ENCODE measurements at places on chromosomes 11 and 22.

- no peak for DNase-seq
Observed at GRCh38 chr11:114050258-114050927, 9.1 kb upstream of the ZBTB16 start.

- no peak for DNase-seq
Observed at GRCh38 chr11:125569915-125570621, 791 bp downstream of the EI24 start.

DNA sequence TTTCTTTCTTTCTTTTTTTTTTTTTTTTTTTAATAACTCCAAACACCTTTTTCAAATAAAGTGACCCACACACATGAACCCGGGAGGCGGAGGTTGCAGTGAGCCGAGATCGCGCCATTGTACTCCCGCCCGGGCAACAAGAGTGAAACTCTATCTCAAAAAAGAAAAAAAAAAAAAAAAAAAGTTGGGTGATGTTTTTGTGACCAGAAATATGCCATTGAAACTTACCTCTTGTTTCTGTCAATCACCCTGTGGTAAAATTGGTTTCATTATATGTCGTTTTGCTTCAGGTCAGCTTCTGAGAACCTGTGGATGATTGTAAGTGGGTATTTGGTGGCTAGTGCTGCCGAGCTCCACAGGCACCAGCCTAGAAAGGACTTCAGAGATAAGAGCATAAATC, 238.8 kb downstream of the TBC1D22A start:
- no peak for DNase-seq

- no peak for DNase-seq
Observed at GRCh38 chr11:67691149-67691548, 16.7 kb upstream of the ALDH3B2 start.

GRCh38 chr11:118476676-118477075, 40.4 kb downstream of the KMT2A start:
- DNase-seq = no peak

- DNase-seq = no peak
Observed at GRCh38 chr11:72815110-72815618, 953 bp downstream of the ATG16L2 start.

DNA sequence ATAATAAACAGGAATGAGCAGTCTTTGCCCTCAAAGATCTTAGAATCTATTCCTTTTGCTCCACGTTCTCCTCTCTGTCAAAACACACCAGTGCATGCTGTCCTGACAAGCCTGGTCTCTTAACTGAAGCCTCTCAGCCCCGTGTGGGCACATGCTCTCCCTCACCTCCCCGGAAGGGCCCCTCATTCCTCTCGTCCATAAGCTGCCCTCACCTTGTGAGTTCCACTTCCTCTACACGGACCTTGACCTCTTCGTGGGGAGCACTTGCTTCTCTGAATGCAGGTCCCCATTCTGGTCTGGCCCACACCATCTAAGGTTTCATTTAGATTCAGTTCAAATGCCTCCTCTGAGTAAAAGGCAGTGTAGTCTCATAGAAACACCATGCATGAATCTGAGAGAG, 412.3 kb upstream of the SYN3 start:
- no peak for DNase-seq

- DNase-seq = no peak
Observed at GRCh38 chr22:19664951-19665783, 49.1 kb upstream of the SEPTIN5 start.

GRCh38 chr11:45169310-45170072, 23.1 kb downstream of the PRDM11 start:
- no peak for DNase-seq

GRCh38 chr11:103109818-103110388, 677 bp downstream of the DYNC2H1 start:
- no peak for DNase-seq

- DNase-seq = no peak
Observed at GRCh38 chr11:108596701-108597100, 3.1 kb upstream of the EXPH5 start.

DNA sequence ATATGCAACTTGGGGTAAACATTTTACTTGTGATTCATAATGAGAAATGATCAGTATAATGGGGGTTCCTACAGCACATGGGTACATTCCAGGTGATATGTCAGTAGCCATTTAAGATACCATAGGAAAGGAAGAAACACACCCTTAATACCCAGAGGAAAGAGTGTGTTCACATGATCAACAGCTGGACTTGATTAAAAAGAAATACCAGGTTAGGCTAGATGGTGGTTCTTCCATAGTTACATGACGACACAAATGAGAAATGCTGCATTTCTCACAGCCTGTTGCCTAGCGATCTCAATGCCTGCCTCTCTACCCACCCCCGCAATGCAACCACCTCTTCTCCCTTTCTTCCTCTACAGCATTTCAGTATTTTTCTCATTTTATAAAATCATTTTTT, 96.8 kb downstream of the TTC28 start:
- no peak for DNase-seq

GRCh38 chr11:46382646-46383403, 1.4 kb downstream of the MDK start:
- DNase-seq = no peak

DNA sequence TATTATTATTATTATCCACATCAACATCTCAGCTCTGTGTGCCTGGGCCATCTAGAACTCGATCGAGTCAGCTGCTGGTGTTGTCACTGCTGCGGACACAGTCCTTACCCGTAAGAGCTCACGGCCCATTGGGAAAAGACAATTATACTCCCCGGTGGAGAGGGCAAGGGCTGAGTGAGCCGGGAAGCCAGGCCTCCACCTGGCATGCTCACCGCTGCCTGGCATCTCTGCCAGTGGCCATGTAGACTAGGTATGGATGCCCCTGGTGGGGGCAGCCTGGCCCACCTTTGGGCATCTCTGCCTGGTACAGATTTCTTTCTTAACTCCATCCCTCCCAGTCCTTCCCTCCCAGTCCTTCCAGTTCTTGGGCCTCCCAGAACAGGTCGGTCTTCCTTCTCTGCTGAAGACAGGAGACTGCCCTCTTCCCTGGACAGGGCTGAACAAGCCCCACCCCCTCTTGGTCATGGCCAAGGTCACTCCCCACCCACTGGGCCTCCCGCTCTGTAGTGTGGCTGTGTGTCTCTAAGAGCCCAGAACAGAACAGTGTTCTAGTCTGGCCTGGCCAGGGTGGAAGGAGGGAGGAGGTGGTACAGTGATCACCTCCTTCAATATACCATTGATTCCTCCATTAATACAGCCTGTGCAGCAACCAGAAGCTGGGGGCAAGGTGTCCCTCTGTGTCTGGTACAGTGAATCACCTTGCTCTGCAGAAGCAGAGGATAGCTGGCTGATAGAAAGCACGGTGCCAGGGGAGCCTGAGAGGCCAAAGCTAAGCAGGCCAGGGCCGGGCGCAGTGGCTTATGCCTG, 57.7 kb downstream of the FLRT1 start:
- DNase-seq = no peak

DNA sequence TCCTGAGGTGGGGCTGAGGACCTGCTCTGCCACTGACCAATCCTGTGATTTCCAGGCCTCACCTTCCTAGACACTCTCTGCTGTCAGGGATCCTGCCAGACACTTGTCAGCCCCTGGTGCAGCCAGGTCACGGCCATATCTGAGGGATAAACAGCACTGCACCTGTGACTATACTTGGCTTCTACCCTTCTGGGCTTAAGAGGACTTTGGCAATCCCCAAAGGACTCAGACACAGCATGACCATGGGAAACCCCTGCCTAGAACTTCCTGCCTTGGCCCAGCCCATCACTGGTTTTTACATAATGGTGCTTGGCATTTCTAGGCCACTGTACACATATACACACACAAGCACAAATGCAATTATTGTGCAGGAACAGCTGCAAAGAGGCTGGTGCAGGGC, 11.6 kb upstream of the OLFML1 start:
- DNase-seq = no peak

GRCh38 chr11:128890543-128891368, at the start of gene KCNJ5:
KCNJ5 (plus strand) TSS chr11:128891356; CDS start chr11:128911274, 19,918 bp downstream.
- DNase-seq = no peak

DNA sequence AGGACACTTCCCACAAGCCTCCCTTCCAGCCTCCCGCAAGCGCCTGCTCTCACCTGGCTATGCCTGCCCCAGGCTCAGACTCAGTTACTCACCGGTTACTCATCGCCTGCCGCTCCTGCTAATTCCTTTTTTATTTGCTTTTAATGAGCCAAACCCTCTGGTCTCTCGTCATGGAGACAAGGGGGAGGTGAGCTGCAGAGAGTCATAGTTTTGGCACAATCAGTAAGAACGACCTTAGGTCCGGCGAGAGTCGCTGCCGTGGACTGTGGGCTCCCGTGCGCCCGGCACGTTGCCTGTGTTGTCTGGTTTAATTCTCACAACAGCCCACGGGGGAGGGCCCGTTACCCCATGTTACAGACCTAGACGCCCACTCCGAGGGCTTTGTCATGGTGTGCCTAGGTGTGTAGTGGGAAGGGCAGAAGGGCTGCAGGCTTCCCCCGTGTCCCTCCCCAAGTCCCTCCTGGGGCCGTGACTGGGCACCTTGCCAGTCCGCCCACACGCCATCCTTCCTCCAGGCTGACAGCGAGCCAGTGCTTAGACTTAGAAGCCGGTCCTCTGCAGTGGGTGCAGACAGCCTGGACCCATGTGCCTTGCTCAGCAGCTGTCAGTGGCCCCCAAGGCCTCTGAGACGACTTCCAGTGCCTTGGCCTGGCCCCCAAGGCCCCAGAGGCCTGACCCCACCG, 42.2 kb downstream of the WNT7B start:
- DNase-seq = no peak

GRCh38 chr11:129700701-129701100, 114.9 kb upstream of the TMEM45B start:
- no peak for DNase-seq

DNA sequence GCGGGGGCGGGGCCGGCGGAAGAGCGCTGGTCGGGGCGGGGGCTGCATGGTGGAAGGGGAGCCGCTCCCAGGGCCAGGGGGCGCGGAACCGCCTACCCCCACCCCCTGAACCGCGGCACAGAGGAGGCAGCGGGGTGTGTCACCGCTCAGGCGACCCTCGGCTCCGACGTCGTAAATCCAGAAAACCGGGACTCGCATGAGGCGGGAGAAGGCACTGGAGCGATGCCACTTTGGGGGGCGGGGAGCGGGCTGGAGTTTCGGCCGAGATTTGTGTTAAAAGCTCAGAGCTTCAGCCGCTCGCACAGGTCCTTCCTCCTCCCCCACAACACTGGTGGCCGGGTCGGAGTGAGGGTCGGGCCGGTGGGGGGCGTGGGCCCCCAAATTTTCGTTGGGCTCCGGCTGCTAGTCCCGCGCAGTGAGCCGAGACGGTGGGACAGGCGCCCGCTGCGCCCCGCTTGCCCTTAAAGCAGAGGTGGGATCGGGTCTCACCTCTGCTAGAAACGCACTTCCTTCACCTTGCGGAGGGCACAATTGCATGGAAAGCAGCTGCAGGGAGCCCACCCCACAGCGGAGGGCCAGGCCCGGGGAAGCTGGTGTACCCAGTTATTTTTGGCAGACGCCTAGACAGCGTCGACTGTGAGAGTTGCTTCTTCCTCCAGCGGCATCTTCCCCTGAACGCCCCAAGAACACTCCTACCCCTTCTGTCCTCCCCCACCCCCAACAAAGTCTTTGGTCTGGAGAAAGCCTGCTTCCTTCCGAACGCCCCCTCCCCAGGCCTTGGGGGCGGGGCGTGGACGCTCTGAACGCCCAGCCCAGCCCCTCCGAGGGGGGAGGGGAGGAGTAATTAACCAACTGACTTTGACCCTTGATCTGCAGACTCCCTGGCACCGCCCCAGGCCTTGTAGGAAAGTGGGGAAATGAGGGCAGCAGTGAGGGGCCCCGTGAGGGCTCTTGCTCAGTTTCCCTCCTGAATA, 1.1 kb downstream of the OVOL1 start:
- no peak for DNase-seq

DNA sequence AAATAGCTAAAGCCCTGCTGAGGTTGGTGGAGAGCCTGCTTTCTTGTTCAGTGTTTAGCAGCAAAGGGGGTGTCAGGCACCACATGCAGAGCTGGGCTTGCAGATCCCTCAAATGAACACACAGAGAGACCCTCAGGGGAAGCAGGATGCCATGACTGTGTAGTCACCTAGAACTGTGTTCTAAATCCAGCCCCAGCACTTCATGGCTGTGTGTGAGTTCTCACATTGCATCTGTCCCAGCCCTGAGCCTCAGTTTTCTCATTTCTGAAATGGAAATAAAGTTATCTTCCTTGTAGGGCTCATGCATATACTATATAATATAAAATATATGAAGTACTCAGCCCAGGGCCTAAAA, 47.1 kb downstream of the CWC15 start:
- no peak for DNase-seq
